ENCODE measurements at places on chromosomes 4 and X.

- DNase-seq: no peak
Measured at GRCh38 chr4:171629182-171629581, 184.0 kb upstream of the GALNTL6 start.

DNA sequence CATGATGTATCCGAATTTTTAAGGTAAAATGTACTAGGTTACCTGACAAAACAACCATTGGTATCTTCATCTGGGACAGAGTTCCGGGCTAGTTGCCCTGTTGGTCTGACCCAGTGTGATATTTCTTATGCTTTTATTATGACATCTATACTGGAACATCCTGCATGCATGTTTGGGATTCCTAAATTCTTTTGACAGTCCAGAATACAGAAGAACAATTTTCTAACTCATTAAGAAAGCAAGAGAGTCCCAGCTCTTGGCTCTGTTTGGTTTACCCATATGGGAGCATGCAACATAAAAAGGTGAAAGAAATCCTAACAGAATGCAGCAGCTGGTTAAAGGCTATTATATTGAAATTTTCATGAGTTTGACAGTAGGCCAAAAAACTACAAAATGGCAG, 247.7 kb upstream of the FTHL17 start:
- DNase-seq: no peak

- no peak for DNase-seq
Measured at GRCh38 chr4:112284166-112284565, 1.5 kb downstream of the TIFA start.

DNA sequence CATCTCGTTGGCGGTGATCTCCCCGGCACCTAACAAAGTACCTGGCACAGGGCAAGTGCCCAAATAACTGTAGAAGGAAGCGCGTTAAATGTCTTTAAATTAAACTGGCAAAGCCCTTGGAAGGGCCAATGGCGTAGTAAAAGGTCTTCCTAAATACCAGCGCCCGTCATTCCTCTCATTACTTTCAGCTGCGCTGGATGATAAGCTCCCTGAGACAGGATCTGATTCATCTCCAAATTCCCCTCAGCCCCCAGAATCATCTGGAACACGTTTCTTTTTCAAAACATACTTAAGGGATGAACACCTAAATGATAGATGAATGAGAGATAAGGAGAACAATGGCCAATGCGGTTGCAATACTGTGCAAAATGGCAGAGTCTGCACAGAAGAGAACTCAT, 95.1 kb downstream of the AFAP1 start:
- no peak for DNase-seq

DNA sequence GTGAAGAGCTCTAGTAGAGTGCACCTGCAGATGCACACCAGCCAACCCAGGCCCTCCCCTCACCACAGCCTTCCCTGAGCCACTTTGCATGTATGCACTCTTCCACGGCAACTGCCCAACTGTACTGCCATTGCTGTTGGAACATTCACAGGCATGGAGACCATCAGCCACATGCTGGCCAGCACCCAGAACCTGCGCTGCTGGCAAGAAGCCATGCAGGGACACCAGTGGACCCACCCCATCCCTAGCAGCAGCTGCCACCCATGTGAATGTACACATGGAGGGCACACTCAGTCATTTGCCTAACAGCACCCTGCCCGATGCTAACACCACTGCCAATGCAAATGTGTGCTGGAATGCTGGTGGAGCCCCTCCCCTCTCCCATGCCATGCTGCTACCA, 35.6 kb downstream of the FAM47B start:
- no peak for DNase-seq

DNA sequence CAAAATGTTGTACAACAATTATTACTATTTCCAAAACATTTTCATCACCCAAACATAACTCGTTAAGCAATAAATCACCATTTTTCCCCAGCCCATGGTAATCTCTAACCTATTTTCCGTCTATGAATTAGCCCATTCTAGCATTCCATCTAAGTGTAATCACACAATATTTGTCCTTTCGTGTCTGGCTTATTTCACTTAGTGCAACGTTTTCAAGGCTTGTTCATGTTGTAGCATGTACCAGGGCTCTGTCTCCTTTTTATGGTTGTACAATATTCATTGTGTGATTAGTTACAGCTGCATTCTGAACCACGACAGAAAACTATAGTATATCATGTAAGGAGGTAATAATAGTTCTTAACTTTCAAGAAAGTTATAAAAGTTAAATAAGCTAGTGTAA, 656.0 kb upstream of the HS3ST1 start:
- no peak for DNase-seq

- DNase-seq: no peak
Measured at GRCh38 chr4:4461850-4462249, 74.9 kb downstream of the NSG1 start.

- no peak for DNase-seq
Measured at GRCh38 chr4:110926841-110927400, 304.0 kb upstream of the PITX2 start.

DNA sequence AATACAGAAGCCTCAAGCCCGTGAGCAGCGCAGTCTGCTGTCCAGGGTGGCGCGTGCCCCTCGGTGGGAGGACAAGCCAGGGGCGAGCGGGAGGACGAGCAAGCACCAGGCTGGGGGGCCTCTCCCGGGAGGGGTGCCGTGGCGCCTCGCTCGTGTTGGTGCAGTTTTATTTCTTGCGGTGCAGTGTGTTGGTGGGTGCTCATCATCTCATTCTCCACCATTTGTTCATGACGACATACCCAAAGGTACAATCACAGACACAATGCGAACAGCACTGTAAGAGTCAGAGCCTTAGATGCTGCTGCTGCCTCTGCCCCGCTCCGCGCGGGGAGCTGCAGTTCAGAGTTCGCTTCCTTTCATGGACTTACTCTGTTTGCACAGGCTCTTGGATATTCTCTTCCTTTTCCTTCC, 30.3 kb downstream of the RGS12 start:
- DNase-seq: no peak

DNA sequence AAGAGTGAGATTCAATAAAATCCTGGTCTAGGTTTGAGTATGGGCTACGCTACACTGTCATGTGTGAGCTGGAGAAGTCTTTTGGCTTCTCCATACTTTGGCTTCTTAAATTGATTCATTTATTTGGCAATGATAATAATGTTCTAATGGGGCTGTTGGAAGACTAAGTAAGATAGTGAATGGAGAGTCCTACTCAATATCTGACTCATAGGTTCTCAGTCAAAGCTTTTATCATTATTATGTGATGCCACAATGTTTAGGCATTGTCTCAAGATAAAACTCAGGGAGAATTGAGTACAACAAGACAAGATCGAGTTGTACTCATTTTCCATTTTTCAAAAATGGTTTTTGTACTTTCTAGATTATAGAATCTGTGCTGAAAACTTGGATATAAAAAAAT, 92.5 kb upstream of the VEGFC start:
- no peak for DNase-seq

DNA sequence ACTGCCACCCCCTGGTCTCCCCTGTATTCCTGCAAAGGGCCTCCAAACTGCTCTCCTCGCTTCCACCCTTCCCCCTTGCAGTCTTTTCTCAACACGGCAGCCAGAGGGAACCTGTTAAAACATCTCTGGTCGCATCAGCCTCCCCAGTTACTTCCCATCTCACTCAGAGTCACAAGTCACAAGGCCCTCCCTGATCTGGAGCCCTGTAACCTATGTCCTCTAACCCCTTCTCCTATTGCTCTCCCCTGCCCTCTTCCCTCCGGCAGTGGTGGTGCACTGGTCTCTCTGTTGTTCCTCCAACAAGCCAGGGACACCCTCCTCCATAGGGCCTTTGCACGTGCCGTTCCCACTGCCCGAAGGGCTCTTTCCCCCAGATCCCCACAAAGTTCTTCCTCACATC, 73.2 kb downstream of the SH3KBP1 start:
- DNase-seq: no peak

- no peak for DNase-seq
Measured at GRCh38 chr4:109610489-109610888, 50.4 kb downstream of the MCUB start.

DNA sequence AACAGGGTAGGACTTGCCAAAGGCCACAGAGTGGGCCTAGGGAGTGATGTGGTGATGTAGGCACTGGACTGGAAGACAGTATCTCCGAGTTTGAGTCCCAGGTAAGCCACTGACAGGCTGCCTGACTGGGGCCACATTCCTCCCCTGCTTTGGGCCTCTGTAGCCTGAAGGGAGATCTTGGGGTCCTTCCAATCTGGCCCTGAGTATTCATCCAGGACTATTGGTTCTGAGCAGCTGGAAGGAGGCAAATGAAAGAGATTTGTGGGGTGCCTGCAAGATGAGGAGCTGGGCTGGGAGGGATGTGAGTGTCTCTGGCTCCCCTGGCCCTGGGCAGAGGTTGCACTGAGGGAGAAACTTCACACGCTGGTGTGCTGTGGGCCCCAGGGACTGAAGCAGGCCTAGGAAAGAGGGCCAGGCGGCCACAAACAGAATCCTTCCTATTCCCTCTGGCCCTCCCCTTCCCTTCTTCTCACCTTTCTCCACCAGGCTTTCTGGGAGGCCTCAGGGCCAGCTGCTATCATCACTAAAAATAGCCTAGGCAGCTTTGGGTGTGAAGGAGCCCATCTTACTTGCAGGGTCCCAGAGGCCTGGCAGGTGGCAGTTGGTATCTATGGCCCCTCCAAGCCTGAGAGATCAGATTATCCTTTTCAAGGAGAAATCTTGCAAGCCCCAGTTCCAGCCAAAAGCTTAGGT, 70.1 kb downstream of the PJA1 start:
- DNase-seq: no peak

GRCh38 chr4:108327642-108328382, 159.1 kb upstream of the LEF1 start:
- DNase-seq: no peak

- DNase-seq: peak; percentile 9
Measured at GRCh38 chrX:56995271-56995994, at the start of gene SPIN3. TSS of gene SPIN3 (minus strand) at chrX:56995541. CDS start at chrX:56994947, 594 bp downstream.

DNA sequence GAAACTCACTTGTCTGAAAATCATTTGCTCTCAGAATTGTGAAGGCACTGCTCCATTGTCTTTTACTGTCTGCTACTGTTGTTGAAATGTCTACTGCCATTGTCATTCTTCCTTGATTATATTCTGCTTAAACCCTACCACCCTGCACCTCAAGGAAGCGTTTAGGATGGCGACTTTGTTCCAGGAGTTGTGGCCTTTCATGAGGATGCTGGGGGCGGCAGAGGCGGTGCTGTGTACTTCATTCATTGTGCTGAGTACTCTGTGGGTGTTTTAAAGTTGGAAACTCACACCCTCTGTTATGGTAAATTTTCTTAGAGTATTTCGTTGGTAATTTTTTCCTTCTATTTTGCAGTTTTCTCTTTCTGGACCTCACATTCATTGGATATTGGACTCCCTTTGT, 258.9 kb downstream of the TENM3 start:
- DNase-seq: no peak

- no peak for DNase-seq
Measured at GRCh38 chr4:52098618-52099017, 47.5 kb downstream of the SPATA18 start.

DNA sequence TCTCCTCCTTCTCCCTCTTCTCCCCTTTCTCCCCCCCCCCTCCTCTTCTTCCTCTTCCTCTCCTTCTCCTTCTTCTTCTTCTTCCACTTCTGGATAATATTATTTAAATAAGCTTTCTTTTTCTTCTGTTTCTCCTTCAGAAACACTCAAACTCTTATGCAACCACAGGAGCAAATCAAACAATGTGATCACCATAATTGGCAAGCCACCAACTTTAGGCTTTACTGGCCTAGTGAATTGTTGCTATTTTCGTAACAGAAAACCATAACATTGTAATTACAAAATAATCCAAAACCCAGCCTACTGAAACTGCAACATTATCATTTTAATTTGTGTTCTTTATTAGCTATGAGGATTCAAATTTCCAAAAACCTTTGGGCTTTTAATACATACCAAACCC, 14.3 kb downstream of the DCAF8L1 start:
- DNase-seq: no peak

DNA sequence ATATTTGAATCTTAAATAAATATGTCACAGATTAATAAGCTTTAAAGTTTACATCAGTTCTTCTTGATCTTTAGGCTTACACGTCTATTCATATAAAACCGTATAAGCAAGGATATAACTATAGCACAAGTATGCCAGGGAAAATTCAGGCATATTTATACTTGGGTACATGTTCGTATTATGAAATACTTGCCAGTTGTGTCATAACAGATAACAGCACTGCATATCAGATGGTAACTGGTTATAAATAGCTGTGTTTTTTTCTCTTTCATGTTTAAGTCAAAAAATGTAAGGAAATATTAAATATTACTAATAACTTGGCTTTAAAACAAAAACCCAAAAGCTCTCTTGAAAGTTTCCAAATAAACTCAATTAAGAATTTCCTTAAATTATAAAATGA, 17.5 kb downstream of the BRWD3 start:
- no peak for DNase-seq

- no peak for DNase-seq
Measured at GRCh38 chr4:13529128-13529919, 15.0 kb downstream of the NKX3-2 start.

- no peak for DNase-seq
Measured at GRCh38 chr4:77699731-77700210, 94.2 kb downstream of the CXCL13 start.

DNA sequence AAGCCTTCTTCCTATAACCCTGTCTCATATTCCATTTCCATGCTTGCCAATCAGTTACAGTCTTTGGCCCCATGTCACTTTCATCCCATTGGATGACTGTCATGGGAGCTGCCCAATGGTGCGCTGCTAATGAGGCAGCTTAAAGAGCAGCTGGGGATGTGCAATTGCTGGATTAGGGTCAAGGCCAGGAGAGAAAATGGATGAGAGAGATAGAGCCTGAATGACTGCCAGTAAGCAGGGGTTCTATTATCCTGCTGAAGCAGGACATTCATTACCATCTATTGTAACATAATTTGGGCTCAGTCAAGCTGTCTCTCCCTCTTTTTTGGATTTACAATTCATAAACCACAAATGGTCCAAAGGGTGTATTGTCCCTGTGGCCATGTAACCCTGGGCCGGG, 909.0 kb downstream of the CENPC start:
- no peak for DNase-seq

GRCh38 chr4:8312069-8312445, 42.5 kb downstream of the HTRA3 start:
- DNase-seq: no peak

DNA sequence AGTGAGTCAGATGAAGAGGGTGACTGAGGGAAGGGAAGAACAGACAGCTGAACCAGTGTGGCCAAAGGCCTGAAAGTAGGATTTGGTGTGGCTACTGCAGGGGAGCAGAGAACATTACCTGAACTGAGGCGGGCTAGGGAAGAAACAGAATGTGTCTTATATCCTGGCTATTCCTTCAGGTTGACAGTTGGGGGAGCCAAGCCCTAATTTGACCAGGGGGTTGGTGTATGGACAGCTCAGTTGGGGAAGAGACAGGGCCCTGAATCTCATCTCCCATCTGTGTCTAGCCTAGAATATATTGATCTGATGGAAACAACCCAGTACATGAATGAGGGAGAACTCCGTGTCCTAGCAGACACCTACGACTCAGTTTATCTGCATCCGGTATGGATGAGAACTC, 4.2 kb downstream of the HDAC6 start:
- DNase-seq: no peak

- no peak for DNase-seq
Measured at GRCh38 chr4:72094059-72094797, 62.4 kb downstream of the NPFFR2 start.

- no peak for DNase-seq
Measured at GRCh38 chr4:33482773-33483172, 2761.5 kb downstream of the ARAP2 start.

GRCh38 chr4:37615720-37616063, 70.5 kb downstream of the RELL1 start:
- no peak for DNase-seq

Measured in stimulated activated CD8-positive, alpha-beta memory T cell treated with anti-CD3 and anti-CD28 coated beads, Interleukin-15, amount 100 ng/mL, for 4 hours (primary cell).